ENCODE measurements at places on chromosomes 13 and 19.

- DNase-seq: no peak
Measured at GRCh38 chr19:45590300-45591003, 5.8 kb upstream of the OPA3 start.

- no peak for DNase-seq
Measured at GRCh38 chr13:38902551-38902950, 88.1 kb downstream of the STOML3 start.

GRCh38 chr13:98393873-98394272, 183.0 kb downstream of the STK24 start:
- DNase-seq: peak; percentile 63

- no peak for DNase-seq
Measured at GRCh38 chr19:42816894-42817293, 51.4 kb upstream of the PSG8 start.

DNA sequence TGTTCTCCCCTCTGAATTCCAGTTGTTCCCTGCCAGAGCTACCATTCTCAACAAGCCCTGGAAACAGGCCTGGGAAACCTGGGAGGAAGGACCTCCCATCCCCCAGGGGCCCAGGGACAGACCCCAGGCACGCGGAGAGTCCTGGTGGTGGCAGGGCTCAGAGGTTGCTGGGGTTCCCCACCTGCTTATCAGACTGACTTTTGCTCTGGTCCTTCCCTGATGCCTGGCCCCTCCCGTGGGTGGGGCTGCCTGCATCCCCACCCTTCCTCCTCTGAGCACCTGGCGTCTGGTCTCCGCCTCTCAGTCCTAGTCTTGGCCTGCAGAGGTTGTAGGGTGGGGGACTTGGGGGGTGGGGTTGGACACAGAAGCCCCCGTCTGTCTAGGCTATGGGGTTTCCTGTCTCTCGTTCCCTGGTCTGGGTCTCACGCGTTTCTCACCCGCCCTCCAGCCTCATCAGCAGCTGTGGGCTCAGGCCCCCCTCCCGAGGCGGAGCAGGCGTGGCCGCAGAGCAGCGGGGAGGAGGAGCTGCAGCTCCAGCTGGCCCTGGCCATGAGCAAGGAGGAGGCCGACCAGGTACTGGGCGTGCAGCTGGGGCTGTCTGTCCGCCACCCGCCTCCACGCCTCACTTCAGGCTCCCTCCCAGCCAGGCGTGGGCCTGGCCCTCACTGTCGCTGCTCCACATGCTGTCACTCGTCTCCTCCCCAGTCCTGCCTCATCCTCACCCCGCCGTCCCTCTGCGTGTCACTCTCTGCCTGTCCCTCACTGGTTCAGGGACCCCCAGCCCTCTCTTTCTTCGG, 13.6 kb downstream of the EPN1 start:
- peak; percentile 79 for DNase-seq

GRCh38 chr19:23460656-23461055, 65.4 kb upstream of the ZNF91 start:
- no peak for DNase-seq

GRCh38 chr13:57250472-57250871, 83.5 kb downstream of the PRR20E start:
- DNase-seq: no peak

DNA sequence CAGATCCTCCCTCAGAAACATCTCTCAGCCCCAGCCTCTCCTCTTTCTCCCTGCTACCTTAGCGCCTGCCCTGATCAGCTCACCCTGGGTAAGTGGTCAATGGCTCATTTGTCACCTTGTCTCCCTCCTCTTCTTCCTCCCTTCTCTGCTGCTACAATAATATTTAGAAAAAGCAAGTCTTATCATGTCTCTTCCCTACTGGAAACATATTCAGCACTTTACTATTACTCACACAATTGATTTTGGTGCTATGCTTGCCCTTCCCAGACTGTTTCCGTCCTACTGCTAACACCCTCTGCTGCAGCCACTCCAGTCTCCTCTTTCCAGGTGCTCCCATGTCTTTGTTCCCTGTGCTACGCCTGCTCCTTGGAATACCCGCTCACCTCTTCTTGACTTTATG, 35.8 kb downstream of the ESD start:
- no peak for DNase-seq

DNA sequence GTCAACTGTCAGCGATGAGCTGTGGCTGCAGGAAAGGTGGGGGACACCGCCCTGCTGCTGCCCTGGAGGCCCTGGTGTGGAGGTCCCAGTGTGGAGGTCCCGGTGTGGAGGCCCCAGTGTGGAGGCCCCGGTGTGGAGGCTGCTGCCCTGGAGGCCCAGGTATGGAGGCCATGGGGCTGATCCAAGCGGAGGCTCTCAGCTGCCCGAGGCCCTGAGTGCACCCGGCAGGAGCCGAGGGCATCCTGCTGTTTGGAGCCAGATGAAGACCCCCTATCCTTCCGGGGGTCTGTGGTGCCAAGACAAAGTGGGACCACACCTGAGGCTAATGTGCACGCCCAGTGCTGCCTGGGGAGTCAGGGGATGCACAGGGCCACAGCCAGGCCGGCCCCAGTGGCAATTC, 210.4 kb upstream of the SOX1 start:
- no peak for DNase-seq

GRCh38 chr19:3450796-3451411, 29.4 kb downstream of the SMIM24 start:
- peak; percentile 82 for DNase-seq

GRCh38 chr19:33063356-33063752, 1.3 kb downstream of the RHPN2 start:
- peak; percentile 35 for DNase-seq

DNA sequence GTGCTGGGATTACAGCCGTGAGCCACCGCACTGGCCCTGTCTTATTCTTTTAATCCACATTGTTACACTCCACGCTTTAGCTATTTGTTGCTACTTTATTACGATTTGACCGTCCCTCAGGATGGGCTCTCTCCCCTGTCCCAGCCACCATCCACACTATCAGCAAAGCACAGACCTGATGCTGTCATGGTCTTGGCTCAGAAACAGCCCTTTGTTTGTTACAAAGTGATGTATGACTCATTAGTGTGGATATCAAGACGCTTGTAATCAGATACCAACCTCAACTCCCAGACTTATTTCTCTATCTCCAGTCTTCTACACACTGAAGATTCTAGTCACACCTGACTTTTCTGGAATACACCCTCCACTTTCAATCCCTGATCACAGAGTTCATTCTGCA, 84.6 kb upstream of the FREM2 start:
- no peak for DNase-seq

GRCh38 chr19:18795540-18795939, 4.4 kb upstream of the COMP start:
- peak; percentile 87 for DNase-seq

DNA sequence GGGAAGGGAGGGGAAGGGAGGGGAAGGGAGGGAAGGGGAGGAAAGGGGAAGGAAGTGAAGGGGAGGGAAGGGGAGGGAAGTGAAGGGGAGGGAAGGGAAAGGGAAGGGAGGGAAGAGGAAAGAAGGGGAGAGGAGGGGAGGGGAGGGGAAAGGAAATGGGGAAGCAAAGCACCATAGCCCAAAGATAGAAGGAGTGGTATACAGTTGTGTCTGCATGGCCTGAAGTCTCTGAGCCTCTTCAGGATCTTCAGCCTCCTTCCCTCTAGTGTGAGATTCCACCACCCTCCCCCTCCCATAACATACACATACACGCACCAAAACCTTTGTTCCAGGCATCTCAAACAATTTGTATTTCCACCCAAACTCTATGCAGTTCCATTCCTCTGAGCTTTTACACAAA, 96.2 kb upstream of the SERP2 start:
- no peak for DNase-seq
